ENCODE measurements at places on chromosomes 5 and 9.

GRCh38 chr5:74322191-74322590, 318.3 kb downstream of the ENC1 start:
- no peak for DNase-seq

DNA sequence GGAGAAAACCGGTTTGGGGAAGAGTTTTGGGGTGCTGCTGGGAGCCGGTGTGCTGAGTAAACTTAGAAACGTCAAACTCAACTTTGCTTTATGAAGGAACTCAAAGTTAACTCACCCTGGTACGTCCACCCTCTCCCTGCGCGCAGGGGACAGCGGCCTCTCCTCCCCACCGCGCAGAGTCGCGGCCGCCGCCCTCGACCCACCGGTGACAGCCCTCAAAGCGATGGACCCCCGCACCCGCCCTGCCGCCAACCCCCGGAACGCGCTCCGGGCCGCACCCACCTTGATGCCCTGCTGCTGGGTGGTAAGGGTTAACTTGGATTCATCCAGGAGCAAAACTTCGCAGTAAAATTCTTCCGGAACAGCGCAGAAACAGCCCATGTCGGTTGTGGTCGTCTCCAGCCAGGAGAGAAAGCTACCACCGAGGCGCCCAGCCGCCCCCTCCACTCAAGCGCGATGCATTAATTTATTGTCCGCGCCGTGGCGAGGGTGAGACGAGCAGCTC, 366 bp downstream of the EPB41L4A start:
- no peak for DNase-seq

GRCh38 chr9:136903041-136903554, 16.8 kb downstream of the TRAF2 start:
- DNase-seq: no peak

DNA sequence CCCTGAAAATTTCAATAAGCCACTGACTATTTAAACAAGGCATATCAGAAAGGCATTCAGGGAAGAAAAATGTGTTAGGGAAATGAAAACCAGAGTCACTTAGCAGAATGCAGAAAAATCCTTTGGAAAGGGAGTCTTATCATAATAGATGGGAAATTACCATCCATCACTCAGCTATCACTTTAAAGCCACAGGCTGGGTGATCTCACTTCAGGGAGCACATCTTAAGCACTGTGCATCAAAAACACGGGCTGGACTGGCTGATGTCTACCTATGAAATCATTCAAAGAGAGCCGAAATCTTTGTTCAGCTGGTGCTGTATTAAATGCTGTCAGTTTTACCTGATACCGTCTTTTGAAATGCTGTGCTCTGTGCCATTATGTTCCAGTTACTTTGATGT, 73.5 kb downstream of the C9orf57 start:
- no peak for DNase-seq

DNA sequence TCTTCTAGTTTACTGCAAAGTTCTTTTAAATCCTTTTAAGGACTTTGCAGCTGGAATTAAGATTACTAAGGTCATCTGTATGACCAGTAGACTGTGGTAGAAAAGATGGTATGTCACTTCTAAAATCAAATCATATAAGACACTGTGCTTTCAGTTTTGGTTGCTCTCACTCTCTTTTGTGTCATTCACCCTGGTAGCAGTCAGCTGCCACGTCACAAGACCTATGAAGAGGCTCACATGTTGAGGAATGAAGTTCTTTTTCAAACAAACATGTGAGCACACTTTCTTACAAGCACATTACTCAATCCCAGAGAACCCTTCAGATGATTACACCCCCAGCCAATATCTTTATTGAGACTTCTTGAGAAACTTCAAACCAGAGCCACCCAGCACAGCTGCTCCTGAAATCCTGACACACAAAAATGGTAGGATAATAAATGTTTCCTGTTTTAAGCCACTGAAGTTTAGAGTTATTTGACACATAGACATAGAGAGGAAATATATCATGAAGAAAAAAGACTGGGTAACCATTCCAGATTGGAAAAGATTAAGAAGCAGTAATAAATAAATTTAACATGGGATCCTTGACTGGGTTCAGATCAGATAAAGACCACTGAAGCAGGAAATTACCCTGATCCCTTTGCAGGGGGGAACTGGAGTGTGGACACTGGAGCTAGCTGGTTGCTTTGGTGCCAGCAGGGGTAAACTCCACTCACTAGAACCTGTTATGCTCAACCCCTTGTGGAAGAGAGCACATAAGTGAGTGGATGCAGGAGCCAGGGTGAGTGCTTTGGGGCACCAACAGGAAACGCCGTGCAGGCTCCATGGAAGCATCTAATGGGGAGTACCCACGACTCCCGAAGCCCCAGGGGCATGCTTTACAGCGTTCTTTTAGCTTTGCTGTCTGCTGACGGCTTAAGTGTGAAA, 64.1 kb downstream of the SLCO4C1 start:
- no peak for DNase-seq

GRCh38 chr5:110371011-110371724, 355.3 kb downstream of the TMEM232 start:
- DNase-seq: no peak

- DNase-seq: no peak
Observed at GRCh38 chr5:32854473-32854872, 143.4 kb downstream of the NPR3 start.

DNA sequence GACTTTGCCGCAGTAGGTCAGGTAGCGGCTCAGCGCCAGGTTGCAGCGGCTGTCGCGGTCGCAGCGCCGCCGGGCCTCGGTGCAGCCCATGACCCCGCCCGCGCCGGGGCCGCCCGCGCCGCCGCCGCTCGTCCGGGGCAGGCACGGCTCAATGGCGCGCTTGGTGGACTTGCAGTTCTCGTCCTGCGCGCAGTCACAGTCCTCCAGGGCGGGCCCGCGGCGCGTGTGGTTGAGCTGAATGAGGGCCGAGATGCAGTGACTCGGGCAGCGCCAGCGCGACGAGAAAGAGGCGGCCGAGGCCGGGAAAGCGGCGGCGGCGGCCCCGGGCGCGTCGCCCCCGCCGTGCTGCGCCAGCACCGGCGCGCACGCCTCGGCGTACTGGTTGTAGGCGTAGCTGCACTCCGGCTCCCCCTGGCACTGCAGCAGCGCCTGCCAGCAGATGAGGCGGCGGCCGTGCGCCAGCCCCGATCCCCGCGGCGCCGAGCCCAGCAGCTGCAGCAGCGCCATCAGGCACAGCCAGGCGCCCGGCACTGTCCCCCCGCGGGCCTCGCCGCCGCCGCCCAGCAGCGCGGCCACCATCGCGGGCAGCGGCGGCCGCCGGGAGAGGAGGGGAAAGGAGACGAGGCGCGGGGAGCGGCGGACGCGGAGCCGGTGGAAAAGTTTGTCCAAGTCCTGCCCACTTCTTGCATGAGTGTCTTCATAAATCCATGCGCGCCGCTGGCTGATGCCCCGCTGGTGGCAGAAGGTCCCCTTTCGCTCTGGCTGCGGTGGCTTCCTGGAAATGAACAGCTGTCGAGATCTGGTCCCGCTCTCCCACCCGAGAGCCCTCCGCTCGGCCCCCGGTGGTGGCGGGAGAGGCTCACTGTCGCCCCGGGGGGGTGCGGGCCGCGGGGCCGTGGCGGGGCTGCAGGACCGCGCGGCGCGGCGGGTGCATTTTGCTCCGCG, 833 bp downstream of the GAS1 start:
- no peak for DNase-seq

- DNase-seq: no peak
Observed at GRCh38 chr5:109479260-109479860, 69.6 kb upstream of the PJA2 start.

GRCh38 chr5:73968729-73969128, 342.7 kb downstream of the ARHGEF28 start:
- no peak for DNase-seq

DNA sequence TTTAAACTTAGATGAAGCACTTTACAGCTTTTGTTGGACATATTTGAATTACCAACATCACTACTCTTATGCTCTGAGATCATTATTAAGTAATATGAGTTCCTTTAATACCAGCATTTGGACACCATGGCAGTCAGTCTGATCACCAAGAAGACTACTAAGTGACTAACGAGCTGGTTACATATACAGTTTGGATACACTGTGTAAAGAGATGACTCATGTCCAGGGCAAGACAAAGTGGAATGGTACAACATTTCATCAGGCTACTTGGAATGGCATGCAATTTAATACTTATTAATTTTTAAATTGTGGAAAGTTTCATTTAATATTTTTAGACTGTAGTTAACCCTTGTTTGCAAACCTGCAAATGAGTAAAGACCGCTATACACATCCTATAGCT, 237.4 kb upstream of the PRDM9 start:
- DNase-seq: no peak

DNA sequence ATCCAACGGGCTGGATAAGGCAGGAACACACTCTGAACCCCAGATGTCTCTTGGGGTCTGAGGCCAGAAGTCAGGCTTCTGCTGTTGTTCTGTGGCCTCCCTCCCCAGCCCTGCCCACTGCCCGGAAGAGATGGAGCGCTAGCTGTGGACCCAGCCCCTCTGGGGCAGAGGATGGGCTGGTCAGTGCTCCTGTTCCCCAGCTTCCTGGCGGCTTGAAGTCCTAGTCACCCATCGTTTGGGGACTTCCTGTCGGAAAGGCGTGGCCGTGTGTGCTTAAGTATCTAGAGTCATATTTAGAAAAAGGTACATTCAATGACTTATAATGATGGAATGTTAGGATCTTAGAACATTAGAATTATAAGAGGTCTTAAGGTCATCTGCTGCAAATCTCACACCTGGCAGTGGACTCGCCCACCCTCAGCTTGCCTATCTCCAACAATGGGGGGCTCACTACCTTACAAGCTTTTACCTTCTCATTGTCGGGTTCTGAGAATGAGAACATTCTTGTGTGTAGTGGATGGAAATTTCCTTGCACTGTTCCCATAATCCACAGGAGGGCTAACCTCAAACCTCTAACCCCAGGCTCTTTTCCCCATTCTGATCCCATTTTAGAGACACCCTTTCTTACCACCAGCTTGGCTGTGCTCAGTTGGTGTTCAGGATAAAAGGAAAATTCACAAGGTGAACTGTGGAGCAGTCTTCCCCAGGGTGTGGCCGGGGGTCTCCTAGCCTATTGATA, 13.4 kb upstream of the AIF1L start:
- DNase-seq: no peak

DNA sequence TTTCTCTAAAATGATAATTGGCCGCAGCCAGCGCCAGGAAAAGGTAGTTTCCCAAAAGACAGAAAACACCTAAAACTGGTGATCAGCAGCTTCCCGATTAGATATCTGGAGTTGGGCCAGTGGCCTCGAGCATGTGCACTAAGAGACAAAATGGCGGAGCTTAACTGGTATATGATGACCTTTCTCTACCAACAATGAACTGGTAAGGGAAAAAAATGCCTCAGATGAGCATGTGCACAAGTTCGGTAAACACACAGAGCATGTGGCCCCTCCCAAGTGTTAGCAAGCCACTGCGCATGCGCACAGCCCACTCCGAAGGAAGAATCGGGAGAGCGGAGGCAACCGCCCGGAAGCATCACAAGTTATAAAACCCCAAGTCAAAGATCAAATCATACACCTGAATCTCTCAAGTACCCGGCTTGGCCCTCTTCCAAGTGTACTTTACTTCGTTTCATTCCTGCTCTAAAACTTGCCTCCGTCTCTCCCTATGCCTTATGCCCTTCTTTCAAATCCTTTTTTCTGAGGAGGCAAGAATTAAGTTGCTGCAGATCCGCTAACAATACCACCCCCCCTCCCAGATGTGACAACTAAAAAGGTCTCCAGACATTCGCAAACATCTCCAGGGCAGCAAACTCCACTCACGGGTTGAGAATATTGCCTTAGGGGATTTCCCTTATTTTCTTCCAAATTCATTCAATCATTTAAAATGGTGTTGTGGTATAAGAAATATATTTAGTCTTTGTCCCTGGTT, 15.0 kb upstream of the PTBP3 start:
- DNase-seq: no peak

- DNase-seq: no peak
Observed at GRCh38 chr5:34803974-34804732, 34.8 kb upstream of the TTC23L start.

DNA sequence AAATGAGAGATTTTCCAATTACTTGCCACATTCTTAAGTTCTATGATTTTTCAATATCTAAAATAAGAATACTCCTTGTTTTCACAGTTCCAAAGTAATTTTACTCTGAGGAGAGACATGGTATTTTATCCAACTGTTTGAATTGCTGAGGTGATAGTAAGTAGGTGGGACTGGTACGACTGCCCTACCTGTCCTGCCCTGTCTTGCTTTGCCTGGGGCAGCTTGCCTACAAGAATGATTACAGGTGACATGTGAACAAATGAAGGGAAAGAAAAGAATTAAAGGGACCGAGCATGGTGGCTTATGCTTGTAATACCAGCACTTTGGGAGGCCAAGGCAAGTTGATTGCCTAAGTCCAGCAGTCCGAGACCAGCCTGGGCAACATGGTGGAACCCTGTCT, 41.6 kb upstream of the HMGCS1 start:
- DNase-seq: no peak

- DNase-seq: no peak
Observed at GRCh38 chr5:161306351-161306995, 240.1 kb downstream of the GABRB2 start.

DNA sequence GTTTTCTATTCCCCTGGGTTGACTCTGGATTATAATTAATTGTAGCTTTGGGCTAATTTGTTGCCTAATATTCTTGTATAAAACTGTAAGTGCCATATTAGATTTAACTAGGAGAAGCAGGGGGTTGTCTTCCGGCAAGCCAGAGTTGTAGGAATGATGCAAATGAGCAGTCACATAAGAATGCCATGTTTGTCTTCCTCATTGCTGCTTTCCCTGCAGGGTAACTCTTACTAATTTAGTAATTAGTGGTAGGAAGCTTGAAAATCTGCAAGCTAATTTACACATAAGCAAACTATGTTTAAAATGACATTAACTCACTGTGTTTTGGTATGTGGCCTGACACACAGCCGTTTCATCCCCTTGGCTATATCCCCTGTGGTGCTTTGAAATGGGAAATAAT, 527.8 kb downstream of the KCTD16 start:
- no peak for DNase-seq

DNA sequence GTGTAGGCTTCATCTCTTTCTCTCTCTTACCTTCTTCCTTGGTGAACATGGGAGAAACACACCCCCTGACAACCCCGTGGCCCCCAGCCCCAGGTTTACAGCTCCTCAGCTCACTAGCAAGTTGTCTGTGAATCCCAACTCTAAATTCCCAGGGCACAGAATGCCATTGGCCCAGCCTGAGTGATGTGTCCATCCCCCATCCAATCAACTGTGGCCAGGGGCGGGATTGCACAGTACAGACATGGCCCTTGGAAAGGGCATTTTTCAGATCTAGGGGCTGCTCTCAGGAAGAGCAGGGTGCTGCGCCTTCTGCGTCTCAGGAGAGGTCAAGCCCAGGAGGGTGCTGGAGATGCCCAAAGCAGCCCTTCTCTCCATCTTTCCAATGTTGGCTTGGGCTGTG, 48.2 kb upstream of the ASS1 start:
- no peak for DNase-seq
